Stimulated activated CD4-positive, alpha-beta T cell treated with anti-CD3 and anti-CD28 coated beads, Interleukin-1b, Interleukin-23, amount 100 ng/mL, for 4 hours (primary cell): ENCODE measurements at places on chromosomes 16 and 17.
A peak's percentile ranks its signal among the peaks of the same experiment; 100 is the strongest.

DNA sequence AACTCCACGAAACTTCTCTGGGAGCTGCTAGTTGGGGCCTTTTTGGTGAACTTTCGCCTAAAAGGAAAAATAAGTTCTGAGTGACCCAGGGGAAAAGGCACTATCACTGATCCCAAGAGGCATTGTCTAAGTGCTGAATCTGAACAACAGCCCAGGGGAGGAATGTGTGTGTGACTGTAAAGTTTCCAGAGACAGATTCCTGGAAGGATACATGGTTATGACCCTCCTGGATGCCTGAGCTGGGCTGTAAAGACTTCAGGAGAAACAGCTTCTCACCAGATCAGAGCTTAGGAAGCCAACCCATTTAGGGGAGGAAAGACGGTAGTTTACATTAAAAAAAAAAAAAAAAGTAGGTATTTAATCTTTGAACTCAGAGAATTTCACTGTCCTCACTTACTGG, 20.2 kb downstream of the HIGD1B start:
- DNase-seq, result no peak

- no peak for DNase-seq
These were observed 5.5 kb downstream of the TBKBP1 start for GRCh38 chr17:47699536-47699840.

- DNase-seq, result peak; percentile 88
These were observed 27.8 kb downstream of the TK2 start for GRCh38 chr16:66521951-66522771.

DNA sequence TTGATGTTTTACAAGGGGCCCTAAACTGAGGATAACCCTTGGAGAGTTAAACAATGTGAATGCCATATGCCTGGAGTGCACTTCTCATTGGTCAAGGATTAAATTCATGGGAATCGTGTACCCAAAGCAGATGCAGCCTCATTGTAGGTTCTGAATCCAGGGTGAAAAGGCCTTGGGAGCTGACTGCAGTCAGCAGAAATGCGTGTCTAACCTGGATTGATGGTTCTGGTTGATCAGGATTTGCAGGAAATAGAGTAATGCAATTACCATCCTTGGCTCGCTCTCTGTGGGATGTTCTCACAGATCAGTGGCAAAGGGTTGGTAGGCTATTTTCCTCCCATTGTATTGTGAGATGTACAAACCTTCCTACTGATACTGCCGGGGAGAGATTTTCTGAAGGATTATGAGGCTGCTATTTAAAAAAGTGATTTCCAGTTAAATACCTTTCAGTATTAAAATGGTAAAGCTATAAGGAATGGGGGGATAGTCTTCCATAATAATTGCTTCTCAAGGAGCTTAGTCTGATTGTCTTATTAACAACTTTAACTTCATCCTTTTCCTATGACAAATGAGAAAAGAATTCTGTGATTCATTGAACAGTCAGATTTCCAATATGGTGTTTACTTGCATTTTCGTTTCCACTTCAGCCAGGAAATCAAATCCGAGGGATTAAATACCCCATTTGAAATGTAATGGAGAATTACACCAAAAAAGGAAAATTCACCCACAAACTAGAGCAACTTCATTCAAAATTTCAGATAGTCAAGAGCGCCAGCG, 1028.1 kb upstream of the EEF2KMT start:
- no peak for DNase-seq

DNA sequence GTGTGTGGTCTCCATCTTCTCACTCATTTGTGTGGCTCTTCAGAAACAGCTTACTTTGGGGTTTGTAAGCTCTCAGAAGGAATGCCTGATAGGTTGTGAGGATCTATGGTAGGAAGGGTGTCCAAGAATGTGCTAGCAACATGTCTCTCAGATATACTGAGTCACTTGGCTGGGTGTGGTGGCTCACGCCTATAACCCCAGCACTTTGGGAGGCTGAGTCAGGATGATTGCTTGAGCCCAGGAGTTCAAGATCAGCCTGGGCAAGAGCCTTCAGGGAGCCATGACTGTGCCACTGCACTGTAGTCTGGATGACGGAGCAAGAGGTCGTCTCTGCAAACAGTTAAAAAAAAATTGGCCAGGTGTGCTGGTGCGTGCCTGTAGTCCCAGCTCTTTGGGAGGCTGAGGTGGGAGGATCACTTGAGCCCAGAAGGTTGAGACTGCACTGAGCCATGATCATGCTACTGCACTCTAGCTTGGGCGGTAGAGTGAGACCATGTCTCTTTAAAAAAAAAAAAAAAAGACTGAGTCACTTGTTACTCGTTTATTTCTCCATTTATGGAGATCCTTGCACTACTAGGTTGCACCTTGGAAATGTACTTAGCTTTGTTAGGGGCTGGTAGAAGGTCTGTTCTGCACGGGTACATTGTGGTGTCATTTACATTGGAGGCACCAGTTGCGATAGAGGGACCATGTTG, 232.0 kb downstream of the SNX29 start:
- no peak for DNase-seq

DNA sequence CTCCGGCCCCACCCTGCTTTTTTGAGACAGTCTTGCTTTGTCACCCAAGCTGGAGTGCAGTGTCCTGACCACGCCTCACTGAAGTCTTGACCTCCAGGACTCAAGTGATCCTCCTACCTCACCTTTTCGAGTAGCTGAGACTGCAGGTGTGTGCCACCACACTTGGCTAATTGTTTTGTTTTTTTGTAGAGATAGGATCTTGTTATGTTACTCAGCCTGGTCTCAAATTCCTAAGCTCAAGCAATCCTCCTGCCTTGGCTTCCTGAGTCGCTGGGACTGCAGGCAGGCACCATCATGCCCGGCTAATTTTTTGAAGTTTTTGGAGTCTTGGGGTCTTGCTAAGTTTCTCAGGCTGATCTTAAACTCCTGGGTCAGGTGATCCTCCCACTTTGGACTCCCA, 206.7 kb downstream of the SHISA9 start:
- DNase-seq, result no peak

GRCh38 chr16:23755484-23755809, 621 bp downstream of the CHP2 start:
- DNase-seq, result no peak

DNA sequence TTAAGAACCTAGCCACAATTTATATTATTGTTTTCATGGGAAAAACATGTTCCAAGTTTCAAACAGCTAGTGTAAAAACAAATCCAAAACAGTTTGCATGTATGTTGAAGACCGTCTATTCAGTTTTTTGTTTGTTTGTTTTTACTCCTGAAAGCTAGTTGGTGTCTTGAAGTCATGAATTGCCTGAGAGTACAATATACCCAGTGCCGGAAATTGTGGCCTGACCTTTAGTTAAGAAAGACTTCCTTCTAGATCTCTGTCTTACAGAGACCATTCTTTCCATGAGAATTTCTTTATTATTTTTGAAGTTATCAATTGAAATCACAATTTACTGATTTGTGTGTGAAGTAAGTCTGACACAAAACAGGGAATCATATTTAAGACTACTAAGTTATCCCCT, 474.8 kb downstream of the KCNJ2 start:
- DNase-seq, result no peak
